ENCODE measurements at places on chromosomes 7 and 10.

GRCh38 chr7:16021851-16022250 is 335.4 kb upstream of the MEOX2 start:
- no peak for DNase-seq

DNA sequence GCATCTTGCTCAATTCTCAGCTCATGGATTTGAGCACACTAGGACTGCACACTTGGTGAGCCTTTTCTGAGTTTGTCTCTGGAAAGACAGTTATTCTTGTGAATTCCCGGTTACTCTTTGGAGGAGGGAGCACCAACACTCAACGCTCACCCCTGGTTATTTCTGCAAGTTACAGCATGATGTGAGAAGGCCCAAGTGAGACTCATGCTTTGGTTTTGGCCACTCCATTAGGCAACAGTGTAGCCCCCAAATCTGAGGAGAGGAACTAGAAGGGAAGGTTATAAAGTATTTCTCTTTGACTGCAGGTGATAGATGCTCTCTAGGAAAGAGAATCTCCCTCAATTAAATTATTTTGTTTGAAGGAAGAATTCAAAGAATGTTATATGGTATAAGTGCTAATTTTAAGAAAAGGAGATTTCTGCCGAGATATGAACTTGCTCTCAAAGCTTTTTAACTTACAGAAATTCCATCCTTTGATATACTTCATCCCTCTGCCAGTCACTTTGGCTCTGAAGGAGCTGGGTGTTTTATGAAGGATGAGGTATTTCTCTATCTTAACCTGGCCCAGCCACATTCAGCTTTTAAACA is 183.4 kb downstream of the WNT2 start:
- DNase-seq = no peak

DNA sequence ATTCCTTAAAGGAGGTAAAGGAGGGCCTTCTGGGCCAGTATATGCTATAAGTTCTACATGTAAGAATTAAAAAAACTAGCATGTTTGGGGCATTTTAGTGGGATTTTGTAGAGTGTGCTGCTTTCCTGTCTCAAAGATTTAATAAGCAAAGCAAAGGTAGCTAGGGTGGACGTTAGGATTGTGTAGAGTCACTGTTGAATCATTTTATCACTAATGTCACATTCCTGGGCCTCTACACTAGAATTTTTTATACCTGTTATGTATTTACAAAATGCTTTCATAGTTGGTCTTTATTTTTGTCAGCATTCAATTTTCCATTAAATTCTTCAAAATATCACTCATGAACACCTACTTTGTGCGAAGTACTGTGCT is 139.4 kb upstream of the PHYHIPL start:
- no peak for DNase-seq

GRCh38 chr7:37110660-37111424 is 337.8 kb downstream of the ELMO1 start:
- DNase-seq = no peak

DNA sequence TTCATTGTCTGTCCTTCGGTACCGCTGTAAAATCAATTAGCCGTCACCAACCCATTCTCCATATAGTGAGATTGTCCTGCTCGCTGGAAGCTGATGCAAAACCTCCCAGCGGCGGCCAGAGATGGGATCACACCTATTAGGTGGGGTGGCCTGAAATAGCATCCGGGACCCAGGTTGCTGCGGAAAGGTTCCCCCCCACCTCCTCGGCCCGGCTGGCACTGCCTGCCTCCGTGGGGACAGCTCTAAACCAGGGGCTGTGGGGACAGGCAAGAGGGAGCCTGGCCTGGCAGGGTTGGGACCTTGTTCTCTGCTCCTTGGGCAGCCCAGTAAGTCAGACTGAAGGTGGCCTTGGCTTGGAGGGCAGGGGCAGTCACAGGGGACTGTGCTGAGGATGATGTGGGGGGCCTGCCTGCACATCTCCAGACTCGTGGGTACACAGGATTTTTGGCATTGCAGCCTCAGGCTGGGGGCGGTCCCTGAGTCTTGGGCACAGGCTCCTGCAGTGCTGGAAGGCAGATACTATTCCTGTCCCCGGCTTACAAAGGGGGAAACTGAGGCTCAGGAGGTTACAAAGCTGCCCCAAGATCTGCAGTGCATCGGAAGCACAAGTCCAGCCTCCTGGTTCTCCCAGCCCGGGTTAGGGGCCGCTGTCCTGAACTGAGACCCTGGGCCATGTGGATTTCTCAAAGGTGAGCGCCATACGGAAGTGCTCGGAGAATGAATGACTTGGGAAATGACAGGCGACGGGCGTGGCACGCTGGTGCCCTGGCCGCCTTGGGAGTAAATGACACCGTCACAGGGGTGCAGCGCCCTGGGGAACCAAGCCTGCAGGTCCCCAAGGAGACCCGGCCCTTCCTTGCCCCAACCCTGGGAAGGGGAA is 65.6 kb downstream of the UNCX start:
- DNase-seq = no peak

DNA sequence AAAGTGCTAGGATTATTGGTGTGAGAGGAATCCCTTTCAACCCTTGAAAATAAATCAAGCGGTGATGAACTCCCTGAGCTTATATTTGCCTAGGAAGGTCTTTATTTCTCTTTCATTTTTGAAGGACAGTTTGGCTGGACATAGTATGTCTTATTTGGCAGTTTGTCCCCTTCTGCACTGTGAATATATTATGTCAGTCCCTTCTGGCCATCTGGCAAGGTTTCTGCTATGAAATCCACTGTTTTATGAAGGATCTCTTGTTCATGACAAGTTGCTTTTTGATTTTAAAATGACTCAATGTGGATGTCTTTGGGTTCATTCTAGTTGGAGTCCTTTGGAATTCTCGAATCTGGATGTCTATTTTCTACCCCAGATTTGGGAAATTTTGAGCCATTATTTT is 21.7 kb upstream of the MCM10 start:
- no peak for DNase-seq

GRCh38 chr7:130136579-130137167 is 66.3 kb downstream of the KLHDC10 start:
- DNase-seq = no peak
